ENCODE measurements at places on chromosomes 2 and 18. TPM values are rescaled to one million over a fixed set of nuclear protein-coding genes. Genes with fewer than 3 reads are reported as not detected.
A peak's percentile ranks its signal among the peaks of the same experiment; 100 is the strongest.

SERPINB11 gene
- polyA plus RNA-seq, result not detected

GALNT5 gene
- 0.43 TPM for polyA plus RNA-seq

DNA sequence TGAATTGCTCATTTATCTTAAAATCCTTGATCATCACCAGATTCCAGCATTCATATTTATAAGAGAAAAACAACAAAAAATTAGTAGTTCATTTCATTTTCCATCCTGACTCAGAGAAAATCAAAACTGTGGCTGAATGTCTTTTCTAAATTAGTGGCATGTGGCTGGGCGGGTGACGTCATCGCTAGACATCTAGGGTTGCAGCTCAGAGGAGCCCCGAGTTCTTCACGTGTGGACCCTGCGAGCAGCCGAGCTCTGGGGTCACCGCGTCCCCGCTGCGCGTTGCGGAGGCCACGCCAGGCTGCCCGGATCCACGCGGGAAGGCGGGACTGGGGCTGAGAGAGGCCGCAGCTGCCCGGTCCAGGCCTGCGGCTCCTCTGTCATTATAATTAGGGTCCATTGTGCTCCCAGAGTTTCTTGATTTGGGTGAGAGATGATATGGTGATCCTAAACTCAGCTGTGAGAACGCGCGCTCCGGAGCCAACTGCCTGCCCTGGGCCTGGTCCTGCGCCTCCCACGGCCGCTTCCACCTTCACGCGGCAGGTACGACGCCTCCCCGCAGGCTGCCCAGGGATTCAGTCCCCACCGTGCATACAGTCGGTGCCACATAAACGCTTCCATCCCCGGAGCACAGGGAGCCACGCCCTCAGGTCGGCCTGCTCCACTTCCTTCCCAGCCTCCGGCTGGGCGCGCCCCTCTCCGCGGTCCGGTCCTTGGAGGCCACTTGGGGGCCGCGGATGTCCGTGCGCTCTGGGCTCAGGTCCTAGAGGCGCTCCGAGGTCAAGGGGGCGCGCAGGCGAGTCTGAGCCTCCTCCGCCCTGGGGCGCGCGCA, 56.5 kb downstream of the TMEM18 start:
- DNase-seq, result no peak

- DNase-seq, result no peak
Measured at GRCh38 chr2:238595750-238596570, 169.2 kb downstream of the ASB1 start.

- DNase-seq, result no peak
Measured at GRCh38 chr18:68035774-68036522, 519.4 kb upstream of the DSEL start.

DNA sequence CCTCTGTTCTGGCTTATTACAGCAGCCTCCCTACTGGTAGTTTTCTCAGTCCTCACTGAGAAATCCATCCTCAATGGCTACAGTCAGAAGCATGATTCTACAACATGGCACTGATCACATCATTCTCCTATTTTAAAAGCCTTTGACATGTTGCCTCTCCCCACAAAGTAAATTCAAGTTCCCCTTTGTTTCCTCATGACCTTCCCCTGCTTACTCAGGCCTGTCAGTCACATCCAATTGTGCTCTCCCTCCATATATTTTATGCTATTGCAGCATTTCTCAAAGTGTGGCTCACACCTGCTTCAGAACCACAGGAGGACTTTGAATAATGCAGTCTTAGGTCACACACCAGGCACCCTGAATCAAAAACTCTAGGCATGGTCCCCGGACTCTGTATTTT, 124.6 kb downstream of the SPOPL start:
- no peak for DNase-seq

DHX57 gene
- 37.2 TPM for polyA plus RNA-seq

SERPINB13 gene
- polyA plus RNA-seq, result not detected

- DNase-seq, result no peak
Measured at GRCh38 chr2:64260817-64261216, 116.6 kb upstream of the PELI1 start.

DNA sequence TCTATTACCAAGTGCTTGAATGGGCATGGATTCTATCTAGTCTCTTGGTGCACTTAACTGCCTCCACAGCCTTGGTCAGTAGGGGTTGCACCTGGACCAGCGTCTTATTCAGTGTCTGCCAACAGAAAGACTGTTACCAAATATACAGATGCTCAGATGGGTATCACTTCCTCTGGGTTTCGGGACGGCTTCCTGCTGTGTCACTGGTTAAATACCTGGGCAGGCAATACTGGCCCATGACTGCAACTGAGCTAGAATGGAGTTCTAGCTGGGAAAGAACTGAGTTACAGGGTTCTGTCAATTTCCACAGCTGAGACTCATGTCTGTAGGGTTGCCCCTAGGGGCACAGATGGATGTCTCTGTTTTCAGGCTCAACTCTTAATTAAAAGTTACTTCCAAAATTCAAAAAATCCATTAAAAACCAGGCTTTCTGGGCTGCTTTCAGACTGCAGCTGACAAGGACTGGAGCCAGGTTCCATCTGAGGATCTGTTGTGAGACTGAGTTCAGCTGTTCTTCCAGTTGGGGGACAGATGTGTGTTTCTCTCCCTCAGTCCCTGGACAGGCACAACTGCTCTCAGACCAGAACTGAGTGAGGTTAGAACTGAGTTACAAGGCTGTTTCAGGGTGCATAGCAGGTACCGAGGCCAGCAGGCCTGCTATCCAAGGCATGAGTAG, 789.6 kb upstream of the SLC8A1 start:
- DNase-seq, result no peak

FEV gene
- not detected for polyA plus RNA-seq

DNA sequence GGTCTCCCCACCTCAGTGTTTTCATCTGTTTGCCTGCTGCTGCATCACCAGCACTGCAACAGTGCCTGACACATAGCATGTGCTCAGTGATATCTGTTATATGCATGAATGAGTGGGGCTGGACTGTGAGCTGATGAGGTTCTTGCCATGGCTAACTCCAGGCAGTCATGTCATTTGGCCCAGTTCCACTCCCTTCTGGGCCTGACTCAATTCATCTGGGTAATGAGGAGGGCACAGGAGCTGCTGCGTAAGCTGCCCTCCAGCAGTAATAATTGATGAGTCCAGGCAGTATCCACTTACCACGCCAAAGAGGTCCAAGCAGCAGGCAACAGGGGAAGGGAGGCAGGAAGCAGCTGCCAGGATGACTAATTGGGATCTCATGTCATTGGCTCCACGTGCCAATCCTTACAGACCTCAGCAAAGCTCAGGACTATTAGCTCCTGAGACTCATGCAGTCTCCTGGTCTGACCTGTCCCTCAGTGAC, 34.1 kb upstream of the MAT2A start:
- no peak for DNase-seq

DNA sequence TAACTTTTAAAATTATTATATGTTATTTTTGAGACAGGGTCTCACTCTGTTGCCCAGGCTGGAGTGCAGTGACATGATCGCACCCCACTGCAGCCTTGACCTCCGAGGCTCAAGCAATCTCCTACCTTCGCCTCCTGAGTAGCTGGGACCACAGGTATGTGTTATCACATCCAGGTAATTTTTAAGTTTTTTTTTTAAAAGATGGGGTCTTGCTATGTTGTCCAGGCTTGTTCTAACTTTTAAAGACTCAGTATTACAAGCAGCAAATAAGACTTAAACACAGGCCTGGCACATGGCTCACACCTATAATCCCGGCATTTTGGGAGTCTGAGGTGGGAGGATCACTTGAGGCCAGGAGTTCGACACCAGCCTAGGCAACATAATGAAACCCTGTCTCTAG, 101.2 kb downstream of the ASXL2 start:
- no peak for DNase-seq

DNA sequence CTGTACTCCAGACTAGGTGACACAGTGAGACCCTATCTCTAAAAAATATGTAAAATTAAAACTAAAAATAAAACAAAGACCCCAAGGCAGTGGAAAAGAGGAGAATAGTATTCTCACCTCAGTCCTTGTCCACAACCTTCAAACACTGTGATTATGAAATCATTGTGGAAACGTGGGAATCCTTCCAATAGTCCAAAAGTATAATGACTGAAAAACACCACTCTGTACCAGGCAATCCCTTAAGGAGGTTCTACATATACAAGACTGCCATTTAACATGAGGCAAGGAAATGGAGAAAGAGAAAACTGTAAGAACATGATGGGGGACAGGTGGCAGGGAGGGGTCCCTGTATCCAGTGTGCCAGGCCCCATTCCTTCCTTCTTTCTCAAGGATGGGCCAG, 66.1 kb downstream of the ACVR1 start:
- no peak for DNase-seq

KLHL41 gene
- polyA plus RNA-seq, result 1.2 TPM

FIGN gene
- polyA plus RNA-seq, result 12.0 TPM

AQP12B gene
- polyA plus RNA-seq, result 0.49 TPM

POTEC gene
- polyA plus RNA-seq, result 0.08 TPM

DNA sequence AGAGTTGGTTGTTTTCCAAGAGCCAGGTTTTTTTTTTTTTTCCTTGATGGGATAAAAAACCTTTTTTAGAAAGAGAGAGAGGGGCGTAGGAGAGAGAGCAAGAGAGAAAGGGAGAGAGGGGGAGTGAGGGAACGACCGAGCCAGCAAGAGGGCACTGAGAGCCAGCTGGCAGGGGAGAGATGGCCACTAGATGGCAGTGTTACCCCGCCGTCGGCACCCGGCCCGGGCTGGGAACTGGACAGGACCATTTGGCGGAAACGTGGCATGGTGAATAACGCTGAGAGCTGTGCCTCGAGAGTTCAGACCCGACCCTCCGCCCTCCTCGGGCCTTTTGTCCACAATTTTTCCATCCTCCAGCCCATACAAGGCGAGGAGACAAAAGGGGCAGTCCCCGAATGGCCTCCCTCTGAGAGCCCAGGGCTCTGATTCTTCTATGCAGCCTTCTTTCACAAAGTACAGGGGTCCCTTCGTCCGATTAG, 286.7 kb upstream of the VRK2 start:
- DNase-seq, result peak; percentile 54

CYP26B1 gene
- polyA plus RNA-seq, result 14.8 TPM

- DNase-seq, result no peak
Measured at GRCh38 chr2:10160203-10160955, 37.8 kb downstream of the RRM2 start.

GRCh38 chr2:118151831-118152230, 63.6 kb downstream of the INSIG2 start:
- no peak for DNase-seq

- DNase-seq, result no peak
Measured at GRCh38 chr18:23377669-23378301, 75.3 kb upstream of the RIOK3 start.

- DNase-seq, result no peak
Measured at GRCh38 chr2:12417786-12418185, 298.9 kb upstream of the TRIB2 start.

DNA sequence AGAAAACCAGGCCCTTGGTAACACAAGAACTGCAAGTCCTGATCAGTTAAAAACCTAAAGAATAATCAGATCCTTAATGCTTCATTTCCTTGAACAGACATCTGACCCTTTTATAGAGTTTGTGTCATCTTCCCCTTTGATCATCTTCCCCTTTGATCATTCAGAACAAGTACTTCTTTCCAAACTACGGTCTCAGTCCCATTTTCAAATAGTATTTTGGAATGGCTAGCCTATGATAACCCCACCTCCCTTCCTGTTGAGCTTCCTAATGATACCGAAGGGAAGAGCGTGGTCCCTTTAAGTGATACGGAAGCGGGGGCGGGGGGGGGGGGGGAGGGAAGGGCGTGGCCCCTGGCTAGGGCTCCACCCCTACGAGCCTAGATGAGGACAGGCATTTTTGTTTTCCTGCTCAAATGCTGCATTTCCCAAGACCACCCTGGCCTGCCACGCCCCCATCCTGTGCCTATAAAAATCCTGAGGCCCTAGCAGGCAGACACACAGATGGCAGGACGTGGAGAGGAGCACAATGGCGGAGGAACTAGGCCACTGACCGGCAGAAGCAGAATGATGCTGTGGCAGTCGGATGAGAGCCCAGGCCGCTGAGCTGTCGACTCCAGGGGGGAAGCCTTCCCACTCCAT, 24.1 kb upstream of the CHRNA1 start:
- no peak for DNase-seq

DNA sequence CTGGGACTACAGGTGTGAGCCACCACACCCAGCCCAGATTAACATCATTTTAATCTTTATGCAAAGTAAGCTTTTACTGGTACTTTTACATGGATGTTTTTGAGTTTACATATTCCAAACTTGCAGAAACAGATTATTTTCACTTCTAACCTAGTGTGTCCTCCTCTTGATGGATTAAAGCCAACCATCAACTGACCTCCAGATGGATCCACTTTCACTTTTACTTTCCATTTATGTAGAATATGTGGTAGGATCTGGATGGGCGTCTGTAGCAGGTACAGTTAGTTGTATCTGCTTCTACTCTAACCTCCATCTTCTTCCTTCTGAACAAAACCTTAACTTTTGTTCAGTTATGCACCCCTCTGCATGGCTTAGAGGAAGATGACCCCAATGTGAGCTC, 264.1 kb downstream of the CDH20 start:
- no peak for DNase-seq

Measured in left renal cortex interstitium (tissue), 4 donors.